ENCODE measurements at places on chromosomes 1 and 21.

- no peak for DNase-seq
Measured at GRCh38 chr1:199914546-199914945, 113.0 kb upstream of the NR5A2 start.

DNA sequence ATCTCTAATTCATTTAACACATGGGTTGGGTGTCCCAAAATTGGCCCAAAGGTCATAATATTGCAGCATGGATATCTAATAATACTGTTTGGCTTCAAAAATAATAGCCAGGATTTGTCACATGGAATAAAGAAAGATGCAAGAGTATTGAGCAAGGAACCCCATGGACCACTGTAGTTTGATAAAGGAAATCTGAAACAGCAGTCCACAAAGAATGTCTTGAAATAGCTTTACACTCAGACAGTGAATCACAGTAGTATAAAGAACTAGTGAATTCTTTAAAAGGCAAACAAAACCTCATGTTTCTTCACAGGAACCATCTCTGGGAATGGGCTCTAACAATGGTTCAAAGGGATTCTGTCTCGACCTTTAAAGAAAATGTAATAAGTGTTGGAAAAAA, 576.1 kb upstream of the ZRANB2 start:
- DNase-seq = no peak

- no peak for DNase-seq
Measured at GRCh38 chr1:45328680-45329079, 2.0 kb downstream of the HPDL start.

- DNase-seq = no peak
Measured at GRCh38 chr1:211947396-211948295, 87.7 kb downstream of the INTS7 start.

GRCh38 chr1:248858096-248858890, 592 bp downstream of the ZNF692 start:
- DNase-seq = peak; percentile 17

DNA sequence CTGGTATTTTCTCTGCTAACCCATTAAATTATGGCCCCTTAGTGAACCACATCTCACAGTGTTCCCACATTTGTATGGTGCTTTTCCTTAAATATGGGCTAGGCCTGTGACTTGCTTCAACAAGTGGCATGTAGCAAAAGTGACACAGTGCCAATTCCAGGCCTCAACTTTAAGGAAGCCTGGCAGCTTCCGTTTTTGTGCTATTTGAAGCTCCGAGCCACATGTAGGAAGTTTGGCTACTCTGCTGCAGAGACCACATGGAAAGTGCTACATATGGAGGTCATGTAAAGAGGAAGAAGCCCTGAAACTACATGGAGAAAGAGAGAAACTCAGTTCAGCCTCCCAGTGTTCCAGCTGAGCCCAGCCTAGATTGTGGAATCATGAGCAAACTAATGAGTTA, 28.5 kb upstream of the DR1 start:
- no peak for DNase-seq

GRCh38 chr1:51283979-51284378, 46.4 kb downstream of the TTC39A start:
- no peak for DNase-seq

- no peak for DNase-seq
Measured at GRCh38 chr1:198833706-198834503, 195.1 kb downstream of the PTPRC start.

DNA sequence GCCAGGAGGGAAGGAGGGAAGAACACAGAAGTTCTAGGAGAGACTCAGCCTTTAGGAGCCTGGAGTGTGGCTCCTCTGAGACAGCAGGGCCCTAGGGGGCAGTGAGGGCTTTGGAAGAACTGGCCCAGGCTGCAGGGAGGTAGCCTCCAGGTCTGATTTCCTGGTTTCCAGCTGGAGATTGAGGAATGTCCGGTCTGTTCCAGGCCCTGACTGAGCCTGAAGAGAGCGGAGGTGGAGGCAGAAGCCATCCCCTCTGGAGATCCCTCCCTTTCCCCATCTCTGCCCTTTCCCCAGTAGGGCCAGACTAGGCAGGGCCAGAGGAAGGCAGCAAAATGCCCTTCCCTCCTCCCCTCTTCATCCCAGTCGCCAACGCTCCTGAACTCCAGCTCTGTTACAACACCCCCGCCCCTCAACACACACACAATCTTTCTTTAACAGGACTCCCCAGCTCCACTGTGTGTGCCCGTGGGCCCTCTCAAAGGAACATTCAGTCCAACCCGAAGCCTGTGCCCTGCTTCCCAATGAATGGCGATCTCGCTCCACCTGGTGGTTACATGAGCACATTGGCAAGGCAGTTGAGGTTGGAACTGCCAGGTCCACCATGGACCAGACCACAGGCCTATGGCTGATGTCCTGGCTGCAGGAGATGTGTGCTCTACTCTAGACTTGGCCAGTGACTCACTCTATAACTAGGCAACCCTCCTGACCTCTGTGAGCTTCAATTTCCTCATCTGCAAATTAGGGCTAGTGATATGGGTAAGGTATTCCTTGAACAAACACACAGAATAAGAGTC, 32.0 kb downstream of the MAP7D1 start:
- DNase-seq = peak; percentile 53

DNA sequence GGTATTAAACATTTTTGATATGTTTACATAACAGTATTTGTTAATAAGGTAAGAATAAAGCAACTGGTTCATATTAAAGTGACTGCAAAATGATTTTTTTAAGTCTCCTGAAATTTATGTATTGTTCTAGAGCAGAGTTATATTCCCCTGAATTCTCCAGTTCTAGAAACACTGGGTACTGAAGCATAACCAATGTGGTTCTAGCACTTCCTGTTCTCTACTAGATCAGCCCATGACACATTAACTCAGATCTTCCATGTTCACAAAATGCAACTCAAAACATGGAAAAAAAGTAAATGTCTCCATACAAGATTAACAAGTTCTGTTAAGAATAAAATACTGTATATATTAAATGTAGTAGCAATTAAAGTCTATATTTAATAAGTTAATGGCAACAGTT, 3.9 kb downstream of the NEGR1 start:
- DNase-seq = no peak

GRCh38 chr1:243179720-243180119, 75.4 kb downstream of the CEP170 start:
- no peak for DNase-seq

DNA sequence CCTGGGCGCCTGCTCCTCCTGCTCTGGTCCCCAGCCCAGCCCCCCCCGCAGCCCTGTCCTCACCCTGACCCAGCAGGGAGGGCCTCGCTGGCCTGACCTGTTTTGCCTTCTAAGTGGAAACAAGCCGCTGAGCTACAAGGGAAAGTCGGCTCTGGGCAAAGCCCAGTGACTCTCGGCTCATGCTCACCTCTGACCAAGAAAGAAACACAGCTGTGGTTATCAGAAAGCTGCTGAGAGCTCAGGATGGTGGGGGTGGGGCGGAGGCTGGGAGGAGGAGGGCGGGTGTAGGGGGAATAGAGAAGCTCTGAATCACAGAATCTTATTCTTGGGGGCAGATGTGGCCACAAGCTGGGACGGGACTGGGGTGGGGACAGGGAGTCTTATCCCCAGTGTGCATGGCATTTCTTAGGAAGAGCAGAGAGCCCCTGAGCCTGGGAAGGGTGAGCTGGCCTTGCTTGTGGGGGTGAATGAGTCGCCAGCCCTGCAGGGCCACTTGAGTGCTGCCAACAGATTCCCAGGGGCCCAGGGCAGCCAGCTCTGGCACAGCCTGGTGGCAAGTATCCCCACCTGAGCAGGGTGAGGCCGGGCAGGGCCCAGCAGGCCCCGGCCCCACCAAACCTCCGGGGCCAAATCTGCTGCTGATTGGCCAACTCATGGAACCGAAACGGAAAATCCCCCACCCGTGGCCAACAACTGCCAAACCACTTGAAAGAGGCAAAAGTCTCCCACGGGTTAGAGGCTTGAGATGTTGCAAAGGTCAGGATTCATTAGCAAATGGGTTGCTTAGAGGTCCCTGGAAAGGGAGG, 120.6 kb downstream of the SPSB1 start:
- no peak for DNase-seq

DNA sequence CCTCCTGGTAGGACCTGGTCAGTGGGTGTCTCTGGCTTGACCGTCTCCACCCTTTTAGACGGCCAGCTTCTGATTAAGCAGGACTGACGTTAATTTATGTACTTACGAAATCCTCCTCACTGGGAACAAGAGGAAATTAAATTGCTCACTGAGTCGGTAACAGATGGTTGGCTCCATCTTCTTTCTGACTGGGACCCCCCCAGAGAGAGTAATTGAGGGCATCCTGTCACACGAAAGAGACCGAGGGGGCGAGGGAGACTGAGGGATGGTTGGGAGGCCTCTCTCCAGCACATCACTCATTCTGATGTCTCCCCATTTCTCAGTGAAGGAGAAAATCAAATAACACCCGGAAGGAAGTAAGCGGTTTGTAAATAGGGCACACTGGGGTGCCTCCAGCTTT, 104.8 kb downstream of the OMA1 start:
- DNase-seq = no peak

- no peak for DNase-seq
Measured at GRCh38 chr1:165056914-165057313, 299.6 kb downstream of the LMX1A start.

- no peak for DNase-seq
Measured at GRCh38 chr1:185555743-185556142, 178.4 kb upstream of the HMCN1 start.

- no peak for DNase-seq
Measured at GRCh38 chr1:29563571-29563970, 327.2 kb downstream of the PTPRU start.

DNA sequence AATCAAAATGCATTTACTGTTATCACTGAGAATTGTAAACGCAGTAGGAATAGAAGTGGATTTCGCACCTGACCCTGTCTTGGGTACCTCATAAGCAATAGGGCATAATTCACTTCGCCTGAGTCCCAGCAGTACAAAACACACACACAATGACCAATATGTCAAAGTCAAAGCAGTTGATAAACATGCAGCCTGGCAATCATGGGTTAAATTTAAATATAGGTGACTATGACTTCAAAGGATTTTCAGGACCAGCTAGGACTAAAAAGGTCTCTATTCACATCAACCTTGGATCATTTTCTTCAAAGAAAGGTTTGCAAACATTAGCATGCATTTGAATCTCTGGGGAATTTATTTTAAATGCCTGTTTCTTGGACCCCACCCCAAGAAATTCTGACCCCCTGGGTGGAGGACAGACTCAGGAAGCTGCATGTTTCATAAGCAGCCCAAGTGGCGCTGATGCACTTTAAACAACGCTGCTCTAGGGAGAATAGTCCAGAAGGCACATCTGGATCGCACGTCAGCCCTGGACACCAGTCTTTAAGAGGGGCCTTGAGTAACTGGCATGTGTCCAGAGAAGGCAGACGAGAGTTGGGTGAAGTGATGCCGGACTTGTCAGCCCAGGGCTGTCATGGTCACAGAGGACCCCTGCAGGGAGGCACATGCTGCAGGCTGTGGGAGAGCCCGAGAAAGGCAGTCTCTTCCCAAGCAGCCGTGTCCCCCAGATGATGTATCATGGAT, 55.7 kb upstream of the EFHD2 start:
- no peak for DNase-seq

- no peak for DNase-seq
Measured at GRCh38 chr1:107843989-107844388, 121.0 kb downstream of the VAV3 start.

GRCh38 chr1:87148661-87149060, 180.0 kb upstream of the LMO4 start:
- no peak for DNase-seq

DNA sequence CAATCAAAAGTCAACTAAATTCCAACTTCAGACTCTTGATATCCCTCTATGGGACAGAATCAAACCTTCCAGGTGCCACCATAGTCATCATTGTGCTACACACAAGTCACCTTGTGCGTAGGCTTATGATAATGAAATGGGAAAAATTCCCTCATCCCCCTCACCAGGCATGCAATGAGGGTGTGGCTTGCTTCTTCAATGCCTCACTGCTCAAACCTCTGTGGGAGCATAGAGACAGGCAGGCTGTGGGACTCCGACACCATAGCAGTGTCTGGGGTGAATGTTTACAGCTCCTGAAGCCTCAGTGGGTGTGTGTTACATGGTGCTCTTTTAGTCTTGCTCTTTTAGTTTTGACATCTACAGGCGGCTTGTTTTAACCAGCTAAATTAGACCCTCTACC, 42.4 kb downstream of the ZNF697 start:
- DNase-seq = no peak

GRCh38 chr1:42956739-42957138, 1.9 kb downstream of the SLC2A1 start:
- DNase-seq = no peak

DNA sequence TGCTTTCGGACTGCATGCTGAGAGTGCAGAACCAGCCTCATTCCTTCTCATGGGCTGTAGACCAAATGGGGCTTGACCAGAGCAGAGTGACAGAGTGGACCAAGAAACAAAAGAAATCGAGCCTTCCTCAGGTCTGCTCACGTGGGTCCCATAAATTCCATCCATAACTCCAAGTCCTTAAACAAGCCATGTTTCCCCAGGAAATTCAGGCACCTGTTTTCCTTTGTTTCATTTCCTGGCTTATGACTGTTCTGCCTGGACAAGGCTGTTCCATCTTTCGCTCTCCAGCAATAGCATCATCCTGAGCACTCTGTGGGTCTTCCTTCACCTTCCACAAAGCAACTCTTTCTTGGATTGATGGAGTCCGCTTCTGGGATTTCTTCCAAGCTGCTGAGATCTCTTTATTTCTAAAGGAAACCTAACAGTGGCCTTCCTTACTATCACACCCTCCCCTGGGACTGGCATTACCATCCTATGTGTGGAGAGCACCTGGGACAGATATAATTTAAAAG, 63.9 kb downstream of the LAMC2 start:
- DNase-seq = no peak

DNA sequence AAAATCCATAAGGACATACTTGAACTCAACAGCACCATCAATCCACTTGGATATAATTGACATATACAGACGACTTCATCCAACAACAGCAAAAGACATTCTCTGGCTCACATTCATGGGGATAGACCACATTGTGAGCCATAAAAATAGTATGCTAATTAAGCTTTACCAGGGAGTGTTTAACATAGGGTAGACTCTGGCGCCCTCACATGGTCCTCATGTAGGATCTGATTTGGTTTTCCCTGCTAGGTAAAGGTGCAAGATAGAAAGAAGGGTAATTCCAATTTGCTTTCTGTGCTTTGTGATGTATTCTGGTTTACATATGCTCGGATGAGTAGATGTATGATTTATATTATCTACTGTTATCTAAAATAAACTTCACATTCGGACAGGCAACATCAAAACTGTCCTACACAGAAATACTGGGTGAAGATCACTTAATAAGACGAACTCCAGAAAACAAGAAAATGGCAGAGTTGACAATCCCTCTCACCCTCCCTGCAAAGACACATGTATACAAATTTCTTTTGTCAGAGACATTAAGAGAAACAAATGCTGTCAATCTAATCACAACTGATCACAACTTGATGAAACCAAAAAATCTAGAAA, 27.7 kb downstream of the CR1L start:
- no peak for DNase-seq

- DNase-seq = no peak
Measured at GRCh38 chr1:214076708-214077065, 88.9 kb downstream of the PROX1 start.

GRCh38 chr21:25964015-25964414, 206.6 kb downstream of the APP start:
- DNase-seq = no peak
